ENCODE measurements at places on chromosomes 7 and 10.

- no peak for DNase-seq
Observed at GRCh38 chr10:13365243-13365642, 17.1 kb upstream of the SEPHS1 start.

- DNase-seq, result no peak
Observed at GRCh38 chr10:117212176-117212575, 14.9 kb downstream of the KCNK18 start.

- no peak for DNase-seq
Observed at GRCh38 chr7:91457208-91457607, 193.0 kb downstream of the FZD1 start.

- no peak for DNase-seq
Observed at GRCh38 chr7:124765401-124766352, at the start of gene GPR37. Gene GPR37 (minus strand): TSS chr7:124765792. CDS start chr7:124764976, 816 bp downstream.

DNA sequence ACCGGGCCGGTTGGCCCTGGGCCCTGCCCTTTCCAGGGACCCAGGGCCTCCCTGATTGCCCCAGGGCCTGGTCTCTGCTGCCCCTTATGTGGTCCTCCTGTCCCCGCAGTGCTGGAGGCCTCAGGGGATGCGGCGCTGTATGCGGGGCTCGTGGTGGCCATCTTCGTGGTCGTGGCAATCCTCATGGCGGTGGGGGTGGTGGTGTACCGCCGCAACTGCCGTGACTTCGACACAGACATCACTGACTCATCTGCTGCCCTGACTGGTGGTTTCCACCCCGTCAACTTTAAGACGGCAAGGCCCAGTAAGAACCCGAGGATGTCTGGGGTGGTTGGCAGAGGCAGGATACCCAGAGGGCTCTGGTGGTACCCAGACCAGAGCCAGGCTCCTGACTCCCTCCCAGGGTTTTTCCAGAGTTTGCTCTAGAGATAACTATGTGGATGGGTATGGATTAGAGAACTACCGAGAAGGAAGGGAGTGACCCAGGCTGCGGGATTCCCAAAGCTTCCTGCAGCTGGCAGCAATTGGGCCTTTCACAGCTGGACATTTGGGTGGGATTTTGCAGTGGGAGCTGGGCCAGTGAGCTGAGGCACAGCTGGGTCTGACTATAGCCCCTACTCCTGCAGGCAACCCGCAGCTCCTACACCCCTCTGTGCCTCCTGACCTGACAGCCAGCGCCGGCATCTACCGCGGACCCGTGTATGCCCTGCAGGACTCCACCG is 28.1 kb upstream of the SLC29A3 start:
- DNase-seq, result no peak

DNA sequence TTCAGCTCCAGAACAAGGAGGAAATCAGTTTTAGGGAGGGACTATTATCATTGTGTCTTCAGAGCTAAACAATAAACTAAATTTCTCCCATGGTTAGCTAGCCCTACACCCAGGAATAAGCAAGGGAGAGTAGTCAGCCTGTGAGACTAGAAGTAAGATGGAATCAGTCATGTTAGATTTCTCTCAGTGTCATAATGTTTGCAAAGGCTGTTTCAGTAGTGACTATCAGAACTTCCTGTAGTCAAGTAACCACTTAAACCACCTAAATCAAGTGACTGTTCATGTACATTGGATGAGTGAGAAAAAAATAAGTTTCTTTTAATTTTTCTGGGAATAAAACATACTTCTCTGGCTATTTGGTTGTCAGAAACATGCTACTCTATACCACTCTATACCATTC is 121.6 kb downstream of the KCND2 start:
- DNase-seq, result no peak

- peak; percentile 3 for DNase-seq
Observed at GRCh38 chr10:23994459-23995046, 214.4 kb upstream of the KIAA1217 start.

DNA sequence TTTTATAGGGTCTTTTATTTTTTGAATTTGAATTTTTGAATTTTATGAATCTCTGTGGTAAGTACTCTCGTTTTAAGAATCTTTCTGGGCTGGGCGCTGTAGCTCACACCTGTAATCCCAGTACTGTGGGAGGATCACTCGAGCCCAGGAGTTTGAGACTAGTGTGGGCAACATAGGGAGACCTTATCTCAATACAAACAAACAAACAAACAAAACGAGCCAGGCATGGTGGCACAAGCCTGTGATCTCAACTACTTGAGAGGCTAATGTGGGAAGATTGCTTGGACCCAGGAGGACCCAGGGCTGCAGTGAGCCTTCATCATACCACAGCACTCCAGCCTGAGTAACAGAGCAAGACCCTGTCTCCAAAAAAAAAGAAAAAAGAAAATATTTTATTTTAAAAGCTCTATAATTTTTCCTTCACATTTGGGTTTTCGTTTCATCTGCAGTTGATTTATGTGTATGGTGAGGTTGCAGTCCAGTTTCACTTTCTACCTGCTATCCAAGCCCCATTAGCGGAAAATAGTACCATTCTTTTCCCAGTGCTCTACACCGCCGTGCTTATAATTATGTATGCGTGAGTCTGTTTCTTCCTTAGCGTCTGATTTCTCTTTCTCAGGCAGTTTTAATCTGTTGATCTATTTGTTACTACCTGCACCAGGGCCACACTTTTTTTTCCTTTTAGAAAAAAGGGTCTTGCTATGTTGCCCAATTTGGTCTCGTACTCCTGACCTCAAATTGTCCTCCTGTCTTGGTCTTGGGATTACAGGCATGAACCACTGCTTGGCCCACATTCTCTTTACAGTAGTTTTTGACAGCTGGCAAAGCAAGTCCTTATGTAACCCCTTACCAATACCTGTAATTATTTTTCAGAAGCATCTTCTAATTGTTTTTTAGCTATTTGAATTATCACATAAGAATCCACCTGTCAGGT is 21.7 kb downstream of the TRIM24 start:
- DNase-seq, result no peak

DNA sequence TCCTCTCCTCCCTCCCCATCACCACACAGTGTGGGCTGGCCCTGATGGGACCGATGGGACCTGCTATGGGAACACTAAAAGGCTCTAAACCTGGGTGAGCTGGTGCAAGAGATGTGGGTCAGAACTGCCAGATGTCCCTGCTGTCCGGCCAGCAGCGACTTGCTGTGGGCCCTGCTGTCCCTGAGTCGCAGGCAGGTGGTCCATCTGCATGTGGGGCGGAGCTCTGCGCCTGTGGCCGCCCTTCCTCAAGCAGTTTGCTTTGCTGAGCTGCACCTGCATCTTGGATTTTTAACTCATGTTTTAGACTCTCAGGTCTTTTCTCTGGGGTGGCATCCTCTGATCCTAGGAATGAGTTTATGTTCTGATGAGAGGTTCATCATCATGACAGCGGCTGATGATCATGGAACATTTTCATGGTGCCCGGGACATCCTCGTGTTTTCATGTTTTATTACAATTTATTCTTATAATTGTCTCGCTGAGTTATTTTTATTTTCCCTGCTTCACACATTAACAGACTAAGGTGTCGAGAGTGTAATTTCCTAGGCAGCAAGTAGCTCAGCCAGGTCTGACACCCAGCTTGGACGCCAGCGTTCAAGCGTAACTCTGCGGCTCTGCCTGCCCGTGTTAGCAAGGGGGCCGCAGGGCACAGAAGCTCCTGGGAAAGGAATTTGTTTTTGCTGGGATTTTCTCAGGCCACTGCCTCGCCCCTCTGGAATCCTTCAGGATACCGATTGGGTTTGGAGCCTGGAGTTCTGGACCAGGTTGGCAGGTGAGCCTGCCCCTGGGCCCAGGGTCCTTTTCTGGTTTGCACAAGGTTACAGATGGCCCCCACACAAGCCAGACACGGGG is 615.2 kb upstream of the FOXK1 start:
- DNase-seq, result no peak

DNA sequence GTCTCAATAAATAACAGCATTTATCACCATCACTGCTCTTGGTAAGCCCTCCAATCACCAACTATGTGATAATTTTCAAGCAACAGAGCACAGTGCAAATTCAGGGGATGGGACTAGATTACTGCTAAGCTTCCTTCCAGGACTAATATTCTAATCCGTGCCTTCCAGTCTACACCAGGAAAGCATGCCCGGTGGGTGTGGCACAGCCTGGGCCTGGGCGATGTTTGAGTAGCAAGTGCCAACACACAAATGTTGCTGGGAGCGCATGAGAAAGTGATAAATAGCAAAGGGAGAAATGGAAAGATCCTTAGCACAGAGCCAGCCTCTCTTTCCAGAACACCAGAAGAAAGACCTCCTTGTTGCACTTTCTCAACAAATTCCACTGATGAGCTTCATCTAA is 13.5 kb upstream of the TM9SF3 start:
- no peak for DNase-seq

- peak; percentile 2 for DNase-seq
Observed at GRCh38 chr7:36084485-36085091, 68.5 kb upstream of the EEPD1 start.

GRCh38 chr10:6665847-6666246 is 85.8 kb upstream of the PRKCQ start:
- no peak for DNase-seq

GRCh38 chr10:11173042-11173441 is 155.4 kb downstream of the CELF2 start:
- no peak for DNase-seq

DNA sequence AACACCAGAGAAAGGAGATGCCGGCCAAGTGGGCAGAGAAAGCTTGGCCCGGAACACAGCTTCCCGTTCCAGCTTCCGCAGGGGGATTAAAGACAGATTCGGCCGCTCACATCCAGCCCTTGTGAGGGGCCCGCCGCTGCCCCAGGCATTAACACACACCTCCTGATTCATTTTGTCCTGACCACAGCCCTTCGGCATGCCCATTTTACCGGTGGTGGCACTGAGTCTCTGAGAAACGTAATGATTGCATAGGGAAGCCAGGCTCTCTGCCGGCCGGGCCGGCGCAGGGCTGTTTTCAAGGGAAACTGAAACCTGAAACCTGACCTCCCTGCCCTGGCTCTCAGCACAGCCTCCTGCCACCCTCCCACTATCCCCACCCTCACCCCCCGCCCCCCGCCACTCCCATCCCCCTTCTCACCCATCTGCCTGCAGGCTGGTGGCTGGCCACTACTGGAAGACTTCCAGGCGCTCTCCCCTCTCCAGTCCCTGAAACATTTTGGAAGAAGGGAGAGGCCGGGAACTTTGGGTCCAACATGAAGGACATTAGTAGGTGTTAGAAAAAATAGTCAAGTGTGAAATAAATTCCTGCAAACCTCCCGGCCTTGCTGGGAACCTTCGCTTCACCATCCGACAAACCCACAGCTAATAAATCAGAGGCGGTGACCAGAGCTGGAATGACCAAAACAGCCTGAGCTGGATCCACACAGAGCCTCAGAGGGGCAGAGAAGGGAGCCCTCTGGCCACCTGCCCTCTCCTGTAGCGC is 83.5 kb upstream of the CUX1 start:
- DNase-seq, result no peak

- no peak for DNase-seq
Observed at GRCh38 chr10:62779487-62780248, 24.9 kb upstream of the ADO start.

- DNase-seq, result no peak
Observed at GRCh38 chr10:129601737-129602136, 134.7 kb downstream of the MGMT start.

GRCh38 chr10:132858121-132859081 is 72.5 kb upstream of the NKX6-2 start:
- no peak for DNase-seq

GRCh38 chr10:34109952-34110702 is 705.0 kb downstream of the PARD3 start:
- DNase-seq, result no peak

- peak; percentile 79 for DNase-seq
Observed at GRCh38 chr7:143434660-143435059, 8.6 kb upstream of the TAS2R60 start.

DNA sequence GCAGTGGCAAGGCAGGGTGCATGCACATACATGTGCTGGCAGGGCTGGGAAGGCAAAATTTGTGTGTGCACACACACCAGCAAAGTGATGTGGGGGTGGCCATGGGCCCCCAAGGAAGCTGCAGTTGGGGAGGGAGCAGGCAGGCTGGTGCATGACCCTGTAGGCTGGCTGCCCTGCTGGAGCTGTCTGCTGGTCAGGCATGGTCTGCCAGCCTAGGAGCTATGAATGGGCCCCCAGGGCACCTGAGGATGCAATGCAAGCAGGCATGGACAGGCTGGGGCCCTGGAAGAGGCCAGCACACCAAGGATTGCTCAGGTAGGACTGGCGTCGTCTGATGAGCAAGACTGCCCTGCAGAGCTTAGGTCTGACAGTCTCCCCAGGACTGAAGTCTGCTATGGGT is 18.2 kb upstream of the PPP1R3A start:
- DNase-seq, result no peak

- no peak for DNase-seq
Observed at GRCh38 chr7:68888971-68889385, 709.3 kb upstream of the AUTS2 start.

GRCh38 chr10:103498936-103499638 is 5.6 kb downstream of the NEURL1 start:
- DNase-seq, result no peak

DNA sequence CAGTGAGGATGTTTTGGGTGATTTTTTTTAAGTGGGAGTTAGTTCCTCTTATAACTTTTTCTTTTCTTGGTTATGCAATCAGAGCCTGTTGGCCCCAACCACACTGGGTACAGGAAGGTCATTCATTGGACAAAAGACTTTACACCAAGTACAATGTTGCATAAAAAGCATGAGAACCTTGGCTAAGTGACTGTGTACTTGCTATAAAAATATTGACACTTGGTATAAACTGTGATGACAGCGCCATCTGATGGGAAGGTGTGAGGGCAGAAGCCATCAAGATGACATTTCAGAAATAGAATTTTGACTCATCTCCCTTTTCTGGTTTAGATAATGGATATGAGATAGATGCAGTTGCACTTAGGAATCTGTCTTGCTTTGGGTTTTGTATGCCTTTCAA is 126.4 kb upstream of the CCDC6 start:
- peak; percentile 5 for DNase-seq

DNA sequence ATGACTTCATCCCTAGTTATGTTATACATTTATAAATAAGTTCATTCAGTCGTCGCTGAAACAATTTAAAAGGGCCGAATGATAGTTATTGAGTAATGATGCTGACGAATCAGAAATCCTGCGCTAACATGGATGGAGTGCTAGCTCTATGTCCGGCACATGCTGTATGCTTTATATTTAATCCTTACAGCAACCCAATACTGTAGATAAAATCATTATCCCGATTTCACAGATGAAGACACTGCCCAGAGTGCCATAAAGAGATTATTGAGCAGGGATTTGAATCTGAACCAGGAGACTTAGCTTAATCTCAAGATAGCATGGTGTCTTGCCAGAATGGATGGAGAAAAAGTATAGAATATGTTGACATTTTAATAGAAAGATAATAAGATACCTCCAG is 1.1 kb upstream of the ICA1 start:
- DNase-seq, result no peak

GRCh38 chr7:88140947-88141346 is 78.9 kb downstream of the SRI start:
- DNase-seq, result no peak

DNA sequence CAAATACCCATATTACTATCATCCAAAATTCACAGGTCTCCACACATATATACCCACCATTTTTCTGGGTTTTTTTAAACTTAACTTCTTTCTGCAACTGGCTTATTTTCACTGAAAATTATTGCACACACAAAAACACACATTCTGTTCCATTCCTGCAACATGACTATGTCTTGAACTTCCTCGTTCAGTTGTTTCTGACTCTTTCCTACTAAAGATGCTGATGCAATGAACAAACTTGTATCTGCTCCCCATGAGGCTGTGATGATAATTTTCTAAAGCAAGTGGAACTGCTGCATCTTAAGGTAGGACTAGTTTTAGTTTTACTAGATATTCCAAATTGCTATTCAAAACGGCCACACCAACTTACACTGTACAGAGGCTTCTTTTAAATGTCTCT is 77.7 kb downstream of the OSBPL3 start:
- no peak for DNase-seq

GRCh38 chr10:71564194-71564820 is 155.3 kb downstream of the C10orf105 start:
- no peak for DNase-seq

Data from AG09319 (cell line).